RPMI8226 (cell line): ENCODE measurements at places on chromosomes 3 and 15.

GRCh38 chr15:77044228-77045042 lies 26.5 kb downstream of the TSPAN3 start:
- no peak for DNase-seq

DNA sequence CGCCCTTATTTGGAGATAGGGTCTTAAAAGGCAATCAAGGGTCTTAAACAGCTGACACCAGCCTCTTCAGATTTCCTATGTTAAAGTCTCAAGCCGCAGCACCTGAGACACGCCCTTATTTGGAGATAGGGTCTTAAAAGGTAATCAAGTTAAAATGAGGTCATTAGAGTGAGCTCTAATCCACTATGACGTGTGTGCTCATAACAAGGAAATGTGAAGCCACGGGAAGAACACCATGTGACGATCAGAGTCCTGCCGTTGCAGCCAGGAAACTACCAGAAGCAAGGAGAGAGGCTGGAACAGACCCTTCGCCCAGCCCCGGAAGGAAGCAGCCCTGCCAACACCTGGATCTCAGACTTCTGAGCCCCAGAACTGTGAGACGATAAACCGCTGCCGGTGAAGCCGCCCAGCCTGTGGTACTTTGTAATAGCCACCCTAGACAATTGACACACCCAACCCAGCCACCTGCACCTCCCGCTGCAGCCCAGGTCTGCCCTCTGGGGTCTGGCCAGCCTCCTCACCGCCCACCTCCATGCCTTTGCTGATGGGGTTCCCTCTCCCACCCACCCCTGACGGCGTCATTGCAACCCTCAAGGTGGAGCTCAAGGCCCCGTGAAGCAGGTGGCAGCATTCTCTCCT lies 137.9 kb downstream of the MEGF11 start:
- DNase-seq = peak; percentile 88

GRCh38 chr3:186418671-186419145 lies 56.7 kb upstream of the DGKG start:
- no peak for DNase-seq

GRCh38 chr3:139284221-139284620 lies 59.6 kb upstream of the MRPS22 start:
- no peak for DNase-seq

DNA sequence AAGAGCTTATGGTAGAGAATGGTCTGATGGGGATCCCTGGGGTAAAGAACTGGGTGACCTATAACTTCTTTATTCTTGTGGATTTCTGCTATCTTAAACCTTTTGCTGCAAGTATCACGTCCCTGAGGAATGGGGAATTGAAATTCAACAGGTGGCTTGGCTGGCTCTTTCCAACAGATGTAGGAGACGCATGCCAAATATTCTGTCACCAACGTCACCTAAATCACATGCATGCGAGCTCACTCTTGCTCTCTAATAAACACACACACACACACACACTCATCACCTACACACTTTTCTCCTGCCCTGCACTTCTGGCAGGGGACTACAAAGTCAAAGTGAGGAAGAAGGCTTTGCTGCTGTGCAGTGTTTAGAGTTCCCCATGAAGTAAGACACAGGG lies 145.8 kb upstream of the NECTIN3 start:
- no peak for DNase-seq

DNA sequence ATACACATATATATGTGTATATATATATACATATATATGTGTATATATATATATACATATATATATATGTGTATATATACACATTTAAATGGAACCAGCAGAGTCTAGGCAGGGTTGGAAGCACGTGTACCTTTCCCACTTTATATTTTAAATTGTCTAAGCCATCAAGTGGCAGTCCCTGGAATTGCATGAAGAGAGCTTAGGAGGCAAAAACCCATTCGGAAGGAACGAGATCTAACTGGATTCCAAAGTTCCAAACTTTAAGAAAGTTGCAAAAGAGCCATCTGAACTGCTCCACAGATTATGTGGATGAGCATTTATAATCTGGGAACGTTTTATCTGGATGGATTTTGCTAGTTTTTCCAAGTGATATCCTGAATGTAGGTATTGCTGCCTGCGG lies 186.5 kb downstream of the FOXP1 start:
- DNase-seq = peak; percentile 22

- no peak for DNase-seq
These were observed 15.0 kb upstream of the HPS3 start for GRCh38 chr3:149114458-149114857.
